DMS79 treated with DMSO at 0.1 percent for 48 hours (cell line): ENCODE measurements at places on chromosomes 16 and 17.

- peak; percentile 45 for DNase-seq
These were observed 716 bp downstream of the TMEM94 start for GRCh38 chr17:75457047-75457654.

DNA sequence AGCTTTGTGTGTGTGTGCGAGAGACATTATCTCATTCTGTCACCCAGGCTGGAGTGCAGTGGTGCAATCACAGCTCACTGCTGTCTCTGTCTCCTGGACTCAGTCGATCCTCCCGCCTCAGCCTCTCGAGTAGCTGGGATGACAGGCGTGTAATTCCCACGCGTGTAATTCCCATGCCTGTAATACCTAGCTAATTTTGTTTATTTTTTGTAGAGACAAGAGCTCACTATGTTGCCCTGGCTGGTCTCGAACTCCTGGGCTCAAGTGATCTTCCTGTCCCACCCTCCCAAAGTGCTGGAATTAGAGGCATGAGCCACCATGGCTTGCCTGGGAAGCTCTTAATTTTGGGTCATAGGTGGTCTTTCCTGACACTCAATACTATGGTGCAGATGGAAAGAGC is 205.3 kb upstream of the TNRC6C start:
- DNase-seq = no peak

GRCh38 chr16:78823027-78823426 is 723.6 kb downstream of the WWOX start:
- no peak for DNase-seq

DNA sequence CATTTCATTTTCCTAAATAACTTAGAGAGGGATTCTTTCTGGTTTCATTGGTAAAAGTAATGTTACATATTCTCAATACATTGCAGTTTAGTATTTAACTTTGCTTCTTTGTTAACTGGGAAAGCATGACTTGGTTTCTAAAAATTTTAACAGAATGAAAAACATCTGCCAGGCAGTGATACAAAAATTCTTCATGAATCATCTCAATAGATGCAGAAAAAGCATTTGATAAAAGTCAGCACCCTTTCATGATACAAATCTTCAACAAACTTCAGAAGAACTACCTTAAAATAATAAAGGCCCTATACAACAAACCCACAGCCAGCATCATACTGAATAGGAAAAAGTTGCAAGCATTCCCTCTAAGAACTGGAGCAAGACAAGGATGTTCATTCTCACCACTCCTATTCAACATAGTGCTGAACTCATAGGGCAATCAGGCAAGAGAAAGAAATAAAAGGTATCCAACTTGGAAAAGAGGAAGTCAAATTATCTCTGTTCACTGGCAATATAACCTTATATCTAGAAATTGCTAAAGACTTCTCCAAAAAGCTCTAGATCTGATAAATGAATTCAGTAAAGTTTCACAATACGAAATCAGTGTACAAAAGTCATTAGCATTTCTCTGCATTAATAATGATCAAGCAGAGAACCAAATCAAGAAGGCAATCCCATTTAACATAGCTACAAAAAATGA is 50.4 kb downstream of the SLFN5 start:
- DNase-seq = no peak

DNA sequence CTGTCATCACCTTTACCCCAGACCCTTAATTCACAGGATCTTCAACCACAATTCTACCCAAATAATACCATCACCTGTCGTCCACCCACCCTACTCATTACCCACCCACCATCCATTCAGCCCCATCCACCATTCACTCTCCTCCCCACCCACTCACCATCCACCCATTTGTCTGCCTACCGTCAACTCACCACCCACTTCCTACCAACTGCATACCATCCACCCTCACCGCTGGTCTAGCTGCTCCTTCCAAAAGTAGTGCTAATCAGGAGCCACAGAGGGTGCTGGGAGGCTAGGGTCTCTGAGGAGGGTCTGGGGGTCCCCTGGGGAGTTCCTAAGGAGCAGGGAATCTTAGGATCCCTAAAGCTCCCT is 12.0 kb upstream of the IGFBP4 start:
- DNase-seq = no peak

DNA sequence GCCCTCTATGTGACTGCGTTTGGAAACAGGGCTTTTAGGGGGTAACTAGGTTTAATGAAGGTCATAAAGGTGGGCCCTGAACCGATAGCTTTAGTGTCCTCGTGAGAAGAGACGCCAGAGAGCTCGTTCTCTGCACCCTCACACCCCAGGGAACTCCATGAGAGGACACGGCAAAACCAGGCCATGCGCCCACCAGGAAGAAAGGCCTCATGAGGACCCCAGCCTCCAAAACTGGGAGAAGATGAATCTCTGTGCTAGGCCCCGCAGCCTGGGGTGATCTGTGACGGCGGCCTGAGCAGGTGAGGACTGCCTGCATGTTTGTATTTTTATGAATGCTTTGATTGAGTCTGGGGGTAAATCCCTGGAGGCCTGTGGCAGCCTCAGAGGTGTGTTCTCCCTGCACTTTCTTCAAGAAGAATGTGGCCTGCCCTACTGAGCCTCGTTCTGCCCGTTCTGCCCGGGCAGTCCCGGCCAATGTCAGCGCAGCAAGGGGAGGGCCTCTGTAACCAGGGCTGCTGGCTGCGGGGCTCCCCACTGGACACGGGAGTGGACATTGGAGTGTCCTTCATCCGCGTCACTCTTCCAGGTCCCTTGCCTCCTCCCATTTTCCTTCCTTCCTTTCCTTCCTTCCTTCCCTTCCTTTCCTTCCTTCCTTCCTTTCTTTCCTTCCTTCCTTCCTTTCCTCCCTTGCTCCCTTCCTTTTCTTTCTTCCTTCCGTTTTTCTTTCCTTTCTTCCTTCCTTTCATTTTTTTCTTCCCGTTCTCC is 6.8 kb upstream of the RNF213 start:
- no peak for DNase-seq

DNA sequence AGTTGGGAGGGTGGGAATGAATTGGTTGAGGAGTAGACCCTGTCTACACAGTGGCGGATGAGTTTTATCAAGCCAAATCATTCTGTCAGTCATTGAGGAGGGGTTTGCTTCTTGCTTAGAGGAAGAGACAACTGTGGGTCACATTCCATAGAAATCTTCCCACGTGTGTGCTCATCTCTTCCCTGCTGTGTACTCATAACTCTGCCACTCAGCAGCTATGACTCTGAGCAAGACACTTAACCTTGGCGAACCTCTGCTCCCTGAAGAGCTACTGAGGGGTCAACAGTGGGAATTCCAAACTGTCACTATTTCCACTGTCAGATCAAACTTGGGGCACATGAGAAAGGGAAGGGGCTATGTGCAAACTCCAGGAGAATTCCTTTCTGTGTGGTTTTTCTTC is 72.6 kb upstream of the COX10 start:
- no peak for DNase-seq

- DNase-seq = no peak
These were observed 14.1 kb downstream of the TMC5 start for GRCh38 chr16:19431636-19432340.

DNA sequence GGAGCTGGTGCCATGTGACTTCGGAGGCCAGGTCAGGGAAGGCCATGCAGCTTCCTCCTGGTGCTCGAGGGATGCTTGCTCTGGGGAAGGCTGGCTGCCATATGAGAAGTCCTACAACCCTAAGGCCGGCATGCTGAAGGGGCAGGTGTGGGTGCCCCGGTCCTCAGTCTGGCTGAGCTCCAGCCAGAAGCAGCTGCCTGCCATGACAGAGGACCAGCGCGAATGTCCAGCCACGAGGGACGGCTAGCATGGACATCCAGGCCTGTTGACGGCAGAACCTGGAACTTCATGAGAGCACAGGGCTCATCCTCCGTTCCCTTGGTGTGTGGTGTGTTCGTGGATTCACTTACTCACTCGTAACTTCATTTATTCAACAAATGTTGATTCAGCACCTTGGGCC is 140.6 kb downstream of the IRF8 start:
- no peak for DNase-seq

DNA sequence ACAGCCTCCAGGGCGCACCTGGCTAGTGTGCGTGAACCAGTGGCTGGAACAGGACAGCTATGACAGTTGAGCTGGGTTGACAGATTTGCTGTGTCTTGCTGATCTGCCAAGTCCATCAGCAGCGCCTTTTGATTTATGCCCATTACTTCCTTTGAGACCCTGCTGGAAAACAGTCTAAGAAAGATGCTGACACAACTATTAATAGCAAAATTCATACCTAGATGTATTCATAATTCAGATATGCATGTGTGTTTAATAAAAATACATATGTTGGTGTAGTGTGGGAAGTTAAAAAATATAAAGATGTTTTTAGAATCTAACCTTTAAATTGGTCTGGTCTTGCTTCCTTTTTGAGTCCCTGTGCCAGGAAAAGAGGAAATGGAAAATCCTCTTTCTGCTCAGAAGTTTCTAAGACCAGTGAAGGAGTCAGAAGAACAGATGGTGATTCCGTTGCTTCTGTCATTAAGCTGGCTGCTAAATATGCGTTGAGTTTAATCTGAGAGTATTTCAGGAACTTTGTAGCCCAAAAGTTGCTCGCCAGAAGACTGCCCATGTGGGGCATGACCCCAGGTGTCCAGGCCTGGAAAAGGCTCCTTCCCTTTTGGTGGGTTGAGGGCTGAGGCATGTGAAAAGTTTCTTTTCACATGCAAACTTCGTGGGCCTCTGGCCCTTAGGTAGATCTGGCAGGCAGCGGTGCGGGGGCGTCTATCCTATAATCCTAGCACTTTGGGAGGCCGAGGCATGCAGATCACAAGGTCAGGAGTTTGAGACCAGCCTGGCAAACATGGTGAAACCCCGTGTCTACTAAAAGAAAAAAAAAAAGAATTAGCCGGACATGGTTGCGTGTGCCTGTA is 40.0 kb upstream of the ENDOV start:
- no peak for DNase-seq

GRCh38 chr17:69477204-69477902 is 62.9 kb downstream of the MAP2K6 start:
- DNase-seq = no peak

DNA sequence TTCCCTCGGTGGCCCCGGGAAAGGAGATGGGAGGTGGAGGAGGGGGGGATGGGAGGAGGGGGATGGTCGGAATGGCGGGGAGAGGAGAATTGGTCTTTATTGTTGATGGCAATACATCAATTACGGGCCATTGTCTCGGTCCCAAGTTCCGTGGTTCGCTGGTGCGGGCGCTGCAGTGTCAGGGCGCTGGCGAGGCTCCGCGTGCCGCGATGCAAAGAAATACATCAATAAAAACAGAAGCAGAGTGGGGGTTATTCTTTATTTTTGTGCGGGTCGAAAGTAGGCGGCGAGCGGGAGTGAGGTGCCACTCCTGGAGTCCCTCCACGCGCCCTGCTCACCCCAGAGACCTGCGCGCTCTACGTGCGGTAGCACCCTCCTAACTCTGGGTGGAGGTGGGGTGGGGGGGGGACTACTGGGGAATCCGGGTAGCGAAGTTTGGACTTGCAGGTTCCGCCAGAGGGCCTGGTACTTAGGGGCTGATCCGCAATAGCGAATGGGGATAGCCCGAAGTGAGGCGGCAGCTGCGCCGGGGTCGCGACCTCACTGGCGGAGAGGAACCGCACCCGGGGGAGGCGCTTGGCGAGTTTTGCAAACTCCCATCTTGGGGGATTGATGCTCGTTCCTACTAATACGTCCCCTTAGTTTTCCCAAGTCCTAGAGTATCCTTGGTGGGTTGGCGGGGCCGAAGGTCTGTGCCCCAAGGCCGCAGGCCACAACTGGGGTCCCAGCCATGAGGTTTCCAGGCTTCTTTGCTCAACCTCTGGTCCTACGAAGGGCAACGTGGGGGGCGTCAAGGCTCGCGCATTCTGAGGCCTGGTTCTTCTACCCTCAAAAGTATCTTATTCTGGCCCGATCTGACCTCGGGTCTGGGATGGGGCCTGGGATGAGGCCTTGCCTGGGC is 3.5 kb upstream of the SALL1 start:
- no peak for DNase-seq

DNA sequence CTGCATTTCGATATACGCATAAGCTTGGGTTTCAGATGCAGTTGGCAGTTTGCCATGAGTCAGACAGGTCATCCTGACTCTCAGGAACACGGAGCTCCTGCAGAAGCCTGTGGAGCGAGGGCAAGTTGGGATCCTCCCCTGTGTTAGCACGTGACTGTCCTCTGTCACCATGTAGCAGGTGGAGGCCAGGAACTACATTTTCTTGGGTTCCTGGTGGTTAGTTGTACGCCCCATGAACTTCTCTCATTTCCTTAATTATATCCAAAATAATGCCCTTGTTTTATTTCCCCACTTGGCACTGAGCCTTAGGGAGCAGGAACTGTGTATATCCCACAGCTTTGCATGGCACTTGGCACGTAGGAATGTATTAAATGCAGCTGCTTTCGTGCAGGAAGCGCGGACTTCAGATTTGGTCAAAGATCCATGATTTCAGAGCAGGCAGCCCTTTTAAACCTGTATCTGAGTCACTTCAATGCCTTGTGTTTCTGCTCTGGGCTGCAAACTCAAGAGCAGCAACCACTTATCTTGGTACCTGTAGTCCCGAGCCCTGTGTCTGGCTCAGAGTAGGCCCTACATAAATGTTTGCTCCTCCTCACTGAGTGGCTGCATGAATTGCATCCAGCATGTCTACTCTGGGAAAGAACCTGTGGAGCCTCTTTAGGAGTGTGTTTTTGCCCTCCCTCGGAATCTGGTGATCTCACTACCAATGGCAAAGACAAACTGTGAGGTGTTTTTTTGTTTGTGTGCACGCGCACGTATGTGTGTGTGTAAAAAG is 428.4 kb downstream of the MAF start:
- DNase-seq = peak; percentile 73

DNA sequence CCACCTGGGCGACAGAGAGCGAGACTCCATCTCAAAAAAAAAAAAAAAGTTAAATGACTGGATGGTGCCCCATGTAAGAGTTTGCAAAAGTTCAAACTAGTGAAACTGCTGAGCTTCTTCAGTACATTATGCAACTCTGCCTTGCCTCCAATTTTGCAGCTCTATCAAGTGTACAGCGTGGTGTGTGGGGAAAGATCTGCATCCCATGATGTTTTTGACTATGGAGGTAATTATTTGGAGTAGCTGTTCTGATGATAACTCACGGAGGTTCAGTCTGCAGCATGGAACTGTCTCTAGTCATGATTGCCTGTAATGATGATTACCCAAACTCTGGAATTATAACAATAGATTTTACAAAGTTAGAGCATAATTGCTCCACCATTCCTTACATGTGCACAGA is 149.6 kb downstream of the PITPNC1 start:
- DNase-seq = no peak

- DNase-seq = no peak
These were observed 55.9 kb downstream of the KCNJ2 start for GRCh38 chr17:70225276-70225675.

GRCh38 chr16:46947900-46948547 is 25.4 kb downstream of the DNAJA2 start:
- no peak for DNase-seq

- no peak for DNase-seq
These were observed 21.0 kb upstream of the G6PC1 start for GRCh38 chr17:42879596-42879985.

DNA sequence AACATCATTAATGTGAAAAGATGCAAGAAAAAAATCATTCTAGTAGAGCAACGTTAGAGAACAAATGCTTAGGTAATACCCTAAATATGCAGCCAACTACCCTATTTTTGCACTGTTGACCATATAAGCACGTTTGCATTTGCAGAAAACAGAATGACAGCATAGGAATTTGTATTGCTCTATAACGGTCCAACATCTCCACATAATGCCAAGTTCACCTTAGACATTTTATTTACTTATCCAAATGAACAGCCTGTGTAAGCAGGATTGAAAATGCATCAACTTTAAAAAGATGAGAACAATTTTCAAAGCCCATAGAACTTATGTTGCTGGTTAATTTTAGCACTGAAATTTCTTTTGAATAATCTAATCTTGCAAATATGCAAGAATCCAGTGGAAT is 19.1 kb upstream of the RSL1D1 start:
- no peak for DNase-seq

- DNase-seq = no peak
These were observed 3.7 kb upstream of the DHX33 start for GRCh38 chr17:5472511-5472910.
